Small intestine (tissue), 16 donors: ENCODE measurements at places on chromosomes 1 and 21.

GRCh38 chr1:160534823-160535605, 12.0 kb upstream of the SLAMF6 start:
- no peaks in the 10 kb centered on the region for H3K36me3 ChIP-seq
- H3K27ac ChIP-seq, result no peak overlapping the region
- no peak overlapping the region for H3K4me3 ChIP-seq
- no peaks in the 10 kb centered on the region for H3K27me3 ChIP-seq

GRCh38 chr1:24513706-24514105, 11.1 kb downstream of the RCAN3 start:
- H3K27ac ChIP-seq, result no peak overlapping the region
- H3K36me3 ChIP-seq, result peaks cover 17% of the 10 kb centered on the region
- no peaks in the 10 kb centered on the region for H3K27me3 ChIP-seq

DNA sequence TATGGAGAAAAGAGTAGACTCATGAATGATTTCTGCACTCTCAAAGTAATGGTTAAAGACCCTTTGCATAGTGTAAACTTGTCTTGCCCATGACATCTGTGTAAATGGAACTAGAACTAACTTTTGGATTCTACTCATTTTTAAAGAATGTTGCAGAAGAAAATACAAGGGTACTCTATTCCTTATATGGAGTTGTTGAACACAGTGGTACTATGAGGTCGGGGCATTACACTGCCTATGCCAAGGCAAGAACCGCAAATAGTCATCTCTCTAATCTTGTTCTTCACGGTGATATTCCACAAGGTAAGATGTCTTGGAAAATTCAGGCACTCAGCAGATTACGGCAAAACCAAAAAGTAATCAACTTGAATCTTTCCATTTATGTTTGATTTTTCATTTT, 19.8 kb downstream of the CCT8 start:
- H3K4me1 ChIP-seq, result no peaks in the 10 kb centered on the region
- peaks cover 34% of the 10 kb centered on the region for H3K36me3 ChIP-seq
- H3K4me3 ChIP-seq, result no peak overlapping the region
- no peaks in the 10 kb centered on the region for H3K27me3 ChIP-seq

- H3K4me1 ChIP-seq, result no peaks in the 10 kb centered on the region
- no peak overlapping the region for H3K4me3 ChIP-seq
- H3K27me3 ChIP-seq, result peaks cover 7% of the 10 kb centered on the region
- no peak overlapping the region for H3K27ac ChIP-seq
- DNase-seq, result no peak
- H3K36me3 ChIP-seq, result no peaks in the 10 kb centered on the region
These were observed 19.5 kb downstream of the A3GALT2 start for GRCh38 chr1:33301273-33301984.

DNA sequence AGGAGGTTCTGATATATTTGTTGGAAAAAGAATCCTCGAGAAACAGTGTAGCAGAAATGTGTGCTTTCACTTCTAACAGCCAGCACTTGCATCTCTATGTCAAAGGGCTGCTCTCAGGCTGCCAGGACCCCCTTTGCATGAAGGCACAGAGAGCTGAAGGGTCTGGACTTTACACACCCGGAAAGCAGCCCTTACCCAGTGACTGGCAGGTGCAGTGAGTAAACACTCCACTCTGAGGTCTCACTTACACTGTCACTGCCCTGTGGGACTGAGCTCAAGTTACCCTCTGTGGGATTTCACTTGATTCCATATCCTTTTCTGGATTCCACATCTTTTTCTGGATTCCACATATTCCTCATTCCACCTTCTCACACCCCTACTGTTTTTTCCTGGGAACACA, 40.8 kb upstream of the PPP2R5A start:
- no peak overlapping the region for H3K4me3 ChIP-seq
- no peak for DNase-seq
- no peaks in the 10 kb centered on the region for H3K36me3 ChIP-seq
- no peak overlapping the region for H3K27ac ChIP-seq

DNA sequence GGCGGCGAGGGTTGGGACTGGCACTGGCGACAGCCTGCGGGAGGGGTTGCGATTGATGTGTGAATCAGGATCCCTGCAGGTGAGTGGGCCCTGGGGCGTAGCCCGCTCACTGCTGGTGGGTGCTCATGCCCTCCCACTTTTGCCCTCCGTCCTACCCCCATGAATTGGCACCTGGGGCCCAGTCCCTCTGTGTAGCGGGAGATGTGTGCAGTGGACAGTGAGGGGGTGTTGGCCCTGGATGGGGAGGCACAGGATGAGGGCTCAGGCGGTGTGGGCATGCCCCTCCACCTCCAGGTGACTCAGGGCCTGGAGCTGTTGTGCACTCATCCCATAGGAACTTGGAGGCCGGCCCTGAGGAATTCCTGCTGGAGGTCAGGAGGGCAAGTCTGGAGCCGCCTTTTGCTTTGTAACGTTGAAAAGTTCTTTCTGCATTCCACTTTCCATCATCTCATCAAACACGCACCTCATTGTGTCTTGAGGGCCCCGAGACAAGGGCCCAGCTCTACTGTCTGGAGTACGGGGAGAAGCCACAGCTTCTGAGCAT, 3.0 kb downstream of the PEAR1 start:
- peaks cover 3% of the 10 kb centered on the region for H3K27me3 ChIP-seq
- no peaks in the 10 kb centered on the region for H3K36me3 ChIP-seq
- no peak for DNase-seq
- no peak overlapping the region for H3K27ac ChIP-seq
- no peaks in the 10 kb centered on the region for H3K4me1 ChIP-seq

DNA sequence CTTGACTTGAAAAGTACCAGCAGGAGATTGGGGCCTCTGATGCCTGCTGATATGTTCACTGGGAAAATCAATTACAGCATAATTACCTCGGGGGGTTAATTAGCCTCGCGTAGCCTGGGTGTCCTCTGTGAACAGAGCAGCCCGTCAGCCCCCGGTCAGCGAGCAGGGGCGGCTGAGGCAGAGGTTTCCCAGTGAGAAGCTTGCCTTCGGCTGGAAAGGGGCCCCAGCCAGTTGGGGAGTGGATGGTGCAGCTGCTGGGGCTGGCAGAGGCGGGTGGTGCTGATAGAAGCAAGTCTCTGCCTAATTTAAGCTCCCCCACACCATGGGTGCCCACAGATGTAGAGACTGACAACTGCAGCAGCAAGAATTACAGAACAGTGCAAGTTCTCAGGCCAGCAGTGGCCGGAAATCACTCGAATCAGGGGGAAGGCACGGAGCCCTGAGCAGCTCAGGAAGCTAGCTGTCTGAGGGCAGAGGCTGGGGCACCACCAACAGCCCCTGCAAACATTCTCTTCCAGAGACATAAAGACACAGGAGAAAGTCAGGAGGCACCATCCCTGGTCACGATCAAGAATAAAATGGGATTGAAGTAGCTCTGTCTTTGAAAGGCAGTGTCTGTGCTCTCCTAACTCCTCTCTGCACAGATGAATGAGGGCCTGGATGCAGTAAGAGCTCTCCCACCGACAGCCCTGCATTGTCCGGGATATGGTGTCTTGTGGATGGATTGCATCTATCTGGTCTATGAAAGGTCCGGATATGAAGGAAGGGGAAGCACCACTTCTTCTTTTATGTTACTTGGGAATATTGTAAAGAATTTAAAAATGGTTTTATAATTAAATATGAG, 166.5 kb upstream of the CD34 start:
- peaks cover 42% of the 10 kb centered on the region for H3K36me3 ChIP-seq
- no peak overlapping the region for H3K4me3 ChIP-seq
- H3K27ac ChIP-seq, result no peak overlapping the region
- no peaks in the 10 kb centered on the region for H3K27me3 ChIP-seq
- no peak for DNase-seq

- H3K4me3 ChIP-seq, result no peak overlapping the region
- no peak for DNase-seq
- H3K36me3 ChIP-seq, result no peaks in the 10 kb centered on the region
These were observed 357.1 kb downstream of the DISC1 start for GRCh38 chr1:231983588-231984193.

GRCh38 chr21:33897739-33898138, 17.9 kb downstream of the ATP5PO start:
- H3K4me1 ChIP-seq, result peaks cover 7% of the 10 kb centered on the region
- no peak overlapping the region for H3K4me3 ChIP-seq
- no peaks in the 10 kb centered on the region for H3K27me3 ChIP-seq
- DNase-seq, result no peak
- peaks cover 4% of the 10 kb centered on the region for H3K36me3 ChIP-seq

DNA sequence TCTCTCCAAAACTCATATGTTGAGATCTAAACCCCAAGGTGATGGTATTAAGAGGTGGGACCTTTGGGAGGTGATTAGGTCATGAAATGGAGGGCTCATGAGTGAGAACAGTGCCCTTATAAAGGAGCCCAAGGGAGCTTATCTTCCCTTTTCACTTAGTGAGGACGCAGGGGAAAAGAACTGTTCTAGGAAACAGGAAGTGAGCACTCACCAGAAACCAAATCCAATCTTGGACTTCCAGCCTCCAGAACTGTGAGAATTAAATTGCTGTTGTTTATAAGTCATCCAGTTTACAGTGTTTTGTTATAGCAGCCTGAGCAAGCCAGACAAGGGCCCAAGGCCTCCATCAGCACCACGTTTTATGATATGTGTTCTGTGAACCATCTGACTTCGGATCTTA, 60.3 kb upstream of the LRRC8D start:
- no peak for DNase-seq
- no peaks in the 10 kb centered on the region for H3K27me3 ChIP-seq
- H3K4me1 ChIP-seq, result no peaks in the 10 kb centered on the region

DNA sequence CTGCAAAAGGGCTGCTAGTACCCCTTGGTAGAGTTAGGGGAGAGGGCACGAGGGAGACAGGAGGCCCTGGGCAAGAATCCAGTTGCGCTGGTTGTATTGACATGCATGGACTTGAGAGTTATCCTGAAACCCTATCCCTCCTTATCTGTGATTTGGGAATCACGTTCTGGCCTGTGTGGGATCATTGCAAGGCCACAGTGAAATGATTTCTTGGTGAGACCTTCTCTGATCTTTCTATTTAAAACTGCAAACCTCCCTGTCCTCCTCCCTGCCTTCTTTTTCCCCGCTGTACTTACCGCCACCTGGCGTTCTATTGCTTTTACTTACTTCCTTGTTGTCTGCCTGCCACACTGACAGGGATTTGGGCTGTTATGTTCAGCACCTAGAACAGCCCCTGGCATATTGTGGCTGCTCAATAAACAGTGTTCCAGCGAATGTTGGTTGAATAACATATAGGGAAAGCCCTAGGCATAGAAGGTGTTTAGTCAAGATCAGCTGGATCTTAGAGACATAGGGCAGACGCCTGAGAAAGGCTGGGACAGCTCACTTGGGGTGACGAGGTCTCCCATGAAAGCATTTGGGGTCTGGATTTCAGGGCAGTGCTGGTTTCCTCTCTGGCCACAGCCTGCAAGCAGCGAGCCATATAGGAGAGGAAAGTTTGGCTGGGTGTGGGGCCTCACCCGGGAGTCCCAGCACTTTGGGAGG, 25.6 kb downstream of the ALPL start:
- H3K4me3 ChIP-seq, result no peak overlapping the region
- H3K36me3 ChIP-seq, result no peaks in the 10 kb centered on the region
- H3K27me3 ChIP-seq, result peaks cover 3% of the 10 kb centered on the region
- H3K4me1 ChIP-seq, result peaks cover 5% of the 10 kb centered on the region
- peak; percentile 63 for DNase-seq

DNA sequence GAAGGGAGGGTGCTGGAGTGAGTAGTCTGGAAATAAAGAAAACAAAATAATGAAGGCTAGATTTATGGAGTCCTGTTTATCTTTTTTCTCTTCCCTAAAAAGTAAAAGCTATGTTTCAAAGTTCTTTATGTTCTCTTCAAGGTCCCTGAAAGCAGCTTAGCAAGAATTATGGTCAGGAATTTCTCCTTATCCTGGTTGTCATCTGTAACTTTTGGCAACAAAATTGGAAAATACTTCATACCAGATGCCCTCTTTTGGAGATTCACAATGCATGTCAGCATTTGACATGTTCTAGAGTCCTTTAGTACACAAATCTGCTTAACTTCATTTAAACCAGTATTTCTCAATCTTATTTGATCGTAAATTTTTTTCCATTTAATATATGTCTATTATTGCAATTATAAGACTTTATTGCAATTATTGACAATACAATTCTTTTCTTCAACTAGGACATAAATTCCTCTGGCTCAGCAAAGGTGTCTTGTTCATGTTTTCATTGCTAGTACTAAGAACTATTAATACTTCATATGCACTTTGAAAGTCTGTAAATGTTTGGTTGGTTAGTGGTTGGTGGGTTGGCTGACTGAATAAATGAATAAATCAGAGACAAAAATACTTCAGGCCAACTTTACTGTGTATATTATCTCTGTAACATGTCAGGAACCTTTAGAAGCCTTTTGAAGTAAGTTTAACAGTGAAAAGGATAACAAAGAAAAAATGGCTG, 101.5 kb downstream of the ATP1B1 start:
- no peaks in the 10 kb centered on the region for H3K27me3 ChIP-seq
- H3K4me1 ChIP-seq, result no peaks in the 10 kb centered on the region
- H3K36me3 ChIP-seq, result no peaks in the 10 kb centered on the region
- no peak overlapping the region for H3K4me3 ChIP-seq
- no peak overlapping the region for H3K27ac ChIP-seq

DNA sequence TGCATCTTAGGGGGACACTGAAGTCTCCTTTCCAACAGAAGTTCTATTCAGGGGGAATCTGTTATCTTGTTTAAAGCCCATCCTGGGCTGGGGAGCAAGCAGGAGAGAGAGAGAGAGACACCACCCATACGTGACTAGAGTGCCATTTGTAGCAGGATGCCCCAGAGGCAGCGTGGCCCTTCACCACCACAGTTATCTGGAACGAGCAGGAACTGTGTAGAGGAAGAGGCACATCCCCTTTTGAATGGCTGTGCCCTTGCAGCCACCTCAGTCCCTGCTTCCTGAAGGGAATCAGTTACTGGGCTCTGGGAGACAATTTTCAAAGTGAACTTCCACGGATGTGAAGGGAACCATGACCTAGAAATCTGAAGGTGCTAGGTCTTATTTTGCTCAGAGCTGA, 19.4 kb upstream of the LAMTOR5 start:
- no peak overlapping the region for H3K4me3 ChIP-seq
- no peaks in the 10 kb centered on the region for H3K4me1 ChIP-seq
- H3K36me3 ChIP-seq, result no peaks in the 10 kb centered on the region
- no peak overlapping the region for H3K27ac ChIP-seq

DNA sequence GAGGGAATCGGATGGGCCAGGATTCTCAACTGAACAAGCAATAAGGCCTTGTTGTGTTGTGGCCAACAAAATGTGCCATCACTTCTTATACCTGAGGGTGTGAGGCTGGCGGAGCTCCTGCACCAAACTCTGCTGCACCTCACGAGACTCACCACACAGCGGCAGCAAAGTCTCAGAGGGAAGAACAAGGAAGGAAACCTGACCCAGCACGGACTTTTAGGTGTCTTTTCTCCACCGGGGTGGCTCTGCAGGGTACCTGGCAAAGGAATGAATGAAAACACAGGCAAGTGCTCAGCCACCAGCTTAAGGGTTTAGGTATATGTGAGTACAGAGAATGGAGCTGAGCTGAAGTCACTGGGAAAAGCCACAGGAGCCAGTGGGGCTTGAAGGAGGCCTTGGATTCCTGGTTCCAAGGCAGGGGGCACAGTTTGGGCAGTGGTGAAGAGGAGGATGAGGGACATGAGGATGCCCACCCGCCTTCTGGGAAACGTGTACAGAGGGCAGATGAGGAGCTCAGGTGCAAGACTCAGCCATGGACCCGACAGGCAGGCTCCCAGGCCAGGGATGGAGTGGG, 31.1 kb upstream of the HSD3B1 start:
- H3K36me3 ChIP-seq, result no peaks in the 10 kb centered on the region
- H3K27me3 ChIP-seq, result no peaks in the 10 kb centered on the region
- no peaks in the 10 kb centered on the region for H3K4me1 ChIP-seq
- no peak overlapping the region for H3K4me3 ChIP-seq
- DNase-seq, result peak; percentile 64
